Stimulated activated CD8-positive, alpha-beta memory T cell treated with anti-CD3 and anti-CD28 coated beads, Interleukin-7, amount 100 ng/mL, for 24 hours (primary cell): ENCODE measurements at places on chromosomes 2 and 18.

DNA sequence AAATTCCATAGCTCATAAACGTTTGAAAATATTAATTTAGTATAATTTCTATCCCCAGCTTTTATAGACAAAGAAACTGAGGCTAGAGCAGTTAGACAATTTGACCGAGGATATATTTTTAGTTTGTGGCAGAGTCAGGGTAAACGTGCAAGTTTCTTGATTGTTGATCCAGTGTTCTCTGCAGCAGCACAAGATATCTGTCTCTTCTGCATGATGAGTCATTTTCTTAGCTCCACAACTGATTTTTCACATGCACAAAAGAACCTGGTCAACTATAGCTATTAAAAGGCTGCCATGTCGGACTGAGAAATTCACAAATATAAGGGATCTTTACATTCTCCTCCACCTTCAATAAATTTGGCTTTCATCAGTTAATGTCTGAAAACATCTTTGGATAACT lies 143.4 kb upstream of the CYP26B1 start:
- no peak for DNase-seq

DNA sequence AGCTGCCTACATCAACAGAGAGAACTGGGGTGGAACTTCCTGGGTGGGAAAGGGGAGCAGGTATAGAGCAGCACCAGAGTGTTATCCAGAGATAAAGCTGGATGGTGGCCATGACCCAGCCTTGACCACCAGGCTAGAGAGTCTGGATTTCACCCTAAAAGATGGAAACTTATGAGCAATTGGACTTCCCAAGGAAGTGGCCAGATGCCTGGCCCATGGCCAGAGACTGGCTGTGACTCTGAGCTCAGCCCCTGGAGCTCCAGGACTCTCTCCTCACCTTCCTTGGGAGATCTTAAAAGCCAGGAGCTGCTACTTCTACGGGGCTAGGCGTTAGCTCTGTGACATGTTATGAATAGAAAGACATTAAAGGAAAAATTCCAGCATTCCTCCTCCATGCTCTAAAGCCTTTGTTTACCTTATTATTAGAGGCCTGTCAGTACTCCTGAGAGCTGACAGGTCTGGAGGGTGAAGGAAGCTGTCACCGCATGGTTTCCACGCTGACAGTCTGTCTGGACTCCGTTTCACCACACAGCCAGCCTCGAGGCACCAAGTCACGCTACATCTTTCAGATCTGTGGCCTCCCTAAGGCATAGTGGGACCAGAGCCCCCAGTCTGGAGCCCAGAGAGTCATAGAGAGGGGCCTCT lies 260.0 kb upstream of the SIX2 start:
- no peak for DNase-seq

DNA sequence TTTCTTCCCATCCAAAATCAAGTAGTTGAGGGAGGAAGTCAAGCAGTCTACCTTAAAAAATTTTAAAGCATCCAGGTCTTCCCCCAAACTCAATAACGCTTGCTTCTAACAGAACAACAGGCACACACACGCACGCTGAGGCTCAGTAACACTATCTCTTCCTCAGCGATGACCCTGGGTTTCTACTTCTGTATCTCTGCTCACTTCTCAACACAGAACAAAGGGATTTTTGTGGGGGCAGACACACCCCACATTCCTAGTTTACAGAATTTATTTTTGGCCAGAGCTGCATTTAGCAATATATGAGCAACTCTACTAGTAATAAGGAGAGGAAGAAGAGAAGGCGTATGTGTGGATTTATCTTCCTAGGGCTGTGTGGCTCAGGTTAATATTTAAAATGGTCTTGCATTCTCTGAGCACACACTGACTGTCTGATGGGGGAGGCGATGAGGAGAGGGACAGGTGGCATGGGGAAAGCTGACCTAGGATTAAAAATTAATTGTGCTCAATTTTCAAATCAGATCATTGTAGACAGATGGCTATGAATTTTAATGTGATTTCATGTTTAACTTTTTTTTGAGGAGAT lies 71.3 kb upstream of the PPM1B start:
- no peak for DNase-seq

- DNase-seq, result no peak
These were observed 15.2 kb downstream of the PRELID3A start for GRCh38 chr18:12422936-12423335.

GRCh38 chr2:22086726-22087125 lies 963.0 kb downstream of the TDRD15 start:
- no peak for DNase-seq
